ENCODE measurements at places on chromosomes 1 and 21.

- DNase-seq: peak; percentile 99
These were observed 1.0 kb upstream of the S100A2 start for GRCh38 chr1:153566414-153567371.

- no peak for DNase-seq
These were observed 49.5 kb upstream of the ERRFI1 start for GRCh38 chr1:8075511-8076051.

GRCh38 chr1:78369546-78369945, 121.2 kb upstream of the PTGFR start:
- DNase-seq: no peak

DNA sequence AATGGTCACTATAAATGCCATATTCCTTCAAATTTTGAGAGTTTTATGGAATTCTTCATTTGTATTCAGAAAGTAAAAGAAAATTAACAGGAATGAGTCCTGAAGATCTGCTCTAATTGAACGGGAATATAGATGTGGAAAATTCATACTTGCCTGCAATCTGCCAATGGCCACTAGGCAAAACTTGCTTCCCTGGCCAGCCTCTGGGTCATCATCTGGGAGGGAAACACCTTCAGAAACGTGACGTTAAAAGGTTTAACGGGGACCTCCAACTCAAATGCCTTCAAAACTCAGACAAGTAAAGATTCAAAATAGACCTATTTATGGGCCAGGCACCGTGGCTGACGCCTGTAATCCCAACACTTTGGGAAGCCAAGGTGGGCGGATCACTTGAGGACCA, 21.7 kb upstream of the CTSK start:
- DNase-seq: no peak

DNA sequence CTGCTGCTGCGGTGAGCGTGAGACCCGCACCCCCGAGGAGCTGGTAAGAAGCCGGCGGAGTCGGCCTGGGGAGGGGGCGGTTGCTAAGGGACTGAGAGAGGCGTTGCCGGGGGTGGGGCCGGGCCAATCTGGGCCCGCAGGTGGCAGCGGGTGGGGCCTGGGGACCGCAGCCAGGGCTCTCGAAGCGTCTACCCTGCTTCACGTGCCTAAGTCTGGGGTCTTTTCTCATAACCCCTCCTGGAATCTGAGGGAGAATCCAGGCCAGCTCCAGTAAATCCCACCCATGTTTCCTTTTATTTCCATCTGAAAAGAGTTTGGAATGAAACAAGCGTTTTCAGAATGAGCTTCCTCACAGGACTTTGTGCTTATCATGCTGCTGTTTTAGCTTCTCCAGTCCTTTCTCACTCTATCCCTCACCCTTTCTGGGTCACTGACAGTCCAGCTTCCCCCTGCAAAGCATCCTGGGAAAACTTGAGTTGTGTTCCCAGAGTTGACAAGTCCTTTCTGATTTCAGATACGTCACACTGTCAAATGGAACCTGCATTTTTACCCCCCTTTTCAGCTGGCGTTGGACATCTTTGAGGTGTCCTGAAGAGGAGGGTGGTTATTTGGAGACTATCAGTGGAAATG, 431 bp downstream of the CLCN6 start:
- peak; percentile 20 for DNase-seq

DNA sequence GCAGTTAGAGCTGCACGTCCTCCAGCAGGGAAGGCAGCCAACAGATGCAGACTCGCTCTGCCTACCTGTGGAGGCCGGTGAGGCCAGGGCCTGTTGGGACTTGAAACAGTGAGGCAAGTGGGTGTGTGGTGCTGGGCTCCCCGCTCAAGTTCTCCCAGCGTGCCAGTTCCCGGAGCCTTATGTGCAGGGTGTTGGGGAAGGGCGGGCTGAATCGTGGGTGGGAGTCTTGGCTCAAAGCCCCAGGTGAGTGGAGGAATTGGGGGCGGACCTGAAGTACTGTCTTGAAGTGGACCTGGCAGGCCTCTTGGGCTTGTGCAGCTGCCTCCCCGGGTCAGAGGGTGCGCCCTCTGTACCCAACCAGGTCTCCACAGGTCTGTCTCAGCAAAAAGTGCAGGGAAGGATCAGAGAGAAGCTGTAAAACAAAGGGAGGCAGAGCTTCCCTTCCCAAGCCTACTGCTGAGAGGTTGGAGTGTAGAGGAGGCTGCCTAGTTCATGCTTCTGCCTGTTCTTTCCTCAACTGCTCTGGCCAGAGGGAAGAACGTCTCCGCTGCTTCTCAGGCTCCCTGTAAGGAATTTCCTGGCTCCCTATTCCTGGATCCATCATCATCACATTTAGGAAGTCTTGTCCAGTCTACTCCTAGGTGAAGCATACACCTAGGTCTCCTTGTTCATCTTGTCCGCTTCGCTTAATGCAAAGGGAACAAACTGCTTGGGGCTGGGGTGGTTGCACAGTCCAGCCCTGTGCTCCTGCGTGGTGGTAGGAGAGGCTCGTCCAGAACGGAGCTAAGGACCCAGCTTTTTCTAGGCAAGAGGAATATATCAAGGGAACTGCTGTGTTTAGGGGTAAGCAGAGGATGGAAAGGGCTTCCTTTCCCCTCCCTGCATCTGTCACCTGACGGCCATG, 14.9 kb downstream of the UTP11 start:
- DNase-seq: peak; percentile 94

DNA sequence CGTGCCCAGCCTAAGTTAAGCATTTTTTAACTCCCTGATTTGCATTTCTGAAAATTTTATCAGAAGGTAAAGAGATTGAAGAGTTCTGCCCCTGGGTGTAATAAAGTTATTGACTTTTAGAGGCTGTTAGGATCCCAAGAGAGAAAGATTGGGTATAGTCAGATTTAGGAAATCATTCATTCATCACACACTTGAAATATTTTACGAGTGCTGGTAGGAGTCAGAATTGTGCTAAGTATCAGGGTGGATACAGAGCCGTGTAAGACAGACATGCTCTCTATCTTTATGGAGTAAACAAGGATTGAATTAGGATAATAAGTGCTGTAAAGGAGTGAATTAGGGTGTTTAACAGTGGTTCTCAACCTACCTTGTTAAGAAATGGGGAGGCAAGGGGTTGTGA, 3.0 kb downstream of the SZT2 start:
- no peak for DNase-seq

GRCh38 chr1:231138236-231138635, 23.6 kb upstream of the TRIM67 start:
- no peak for DNase-seq

- DNase-seq: no peak
These were observed 29.3 kb downstream of the RAB4A start for GRCh38 chr1:229300099-229300757.

GRCh38 chr1:229248821-229249817, 21.8 kb upstream of the RAB4A start:
- no peak for DNase-seq

- no peak for DNase-seq
These were observed 150.3 kb upstream of the SPAG17 start for GRCh38 chr1:118335331-118335732.

DNA sequence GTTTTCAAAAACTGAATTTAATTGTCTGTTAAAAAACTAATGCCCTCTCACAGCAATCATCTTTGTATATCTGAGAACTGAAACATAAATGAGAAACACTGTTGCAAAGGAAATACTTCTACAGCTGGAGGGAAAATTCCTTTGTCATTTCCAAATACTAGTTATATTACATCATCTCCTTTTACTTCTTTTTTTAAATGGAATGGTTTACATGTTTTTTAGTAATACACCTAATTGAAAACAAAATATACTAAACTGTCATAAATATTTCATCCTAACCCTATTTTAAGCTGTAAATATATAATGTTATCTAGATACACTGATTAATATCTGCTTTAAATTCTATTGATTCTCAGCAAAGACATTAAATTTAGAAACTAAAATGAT, 19.1 kb downstream of the CDC42BPA start:
- no peak for DNase-seq

DNA sequence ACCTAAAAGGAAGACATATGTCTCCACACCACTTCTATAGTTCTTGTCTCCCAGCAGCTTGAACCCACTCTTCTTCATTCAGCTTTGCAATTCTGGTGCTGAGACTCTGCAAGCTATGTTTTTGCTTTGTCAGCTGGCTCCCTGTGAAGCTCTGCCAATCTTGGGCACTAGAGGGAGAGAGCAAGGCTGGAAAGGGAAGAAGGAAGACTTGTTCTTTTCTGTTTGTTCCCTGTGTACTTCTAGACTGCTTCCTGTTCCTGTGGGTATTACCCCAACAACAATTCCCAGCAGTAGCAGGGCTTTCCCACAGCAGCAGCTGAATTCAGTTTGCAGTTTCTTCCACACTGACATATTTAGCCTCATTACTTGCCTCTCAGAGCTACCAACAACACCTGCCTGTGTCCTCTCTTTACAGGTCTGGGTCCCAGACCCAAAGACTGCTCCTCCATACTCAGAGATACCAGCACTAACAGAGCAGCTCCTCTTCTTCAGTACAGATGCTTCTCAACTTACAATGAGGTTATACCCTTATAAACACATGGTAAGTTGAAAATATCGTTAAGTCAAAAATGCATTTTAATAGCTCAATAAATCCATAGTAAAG, 275.2 kb upstream of the NEGR1 start:
- no peak for DNase-seq

DNA sequence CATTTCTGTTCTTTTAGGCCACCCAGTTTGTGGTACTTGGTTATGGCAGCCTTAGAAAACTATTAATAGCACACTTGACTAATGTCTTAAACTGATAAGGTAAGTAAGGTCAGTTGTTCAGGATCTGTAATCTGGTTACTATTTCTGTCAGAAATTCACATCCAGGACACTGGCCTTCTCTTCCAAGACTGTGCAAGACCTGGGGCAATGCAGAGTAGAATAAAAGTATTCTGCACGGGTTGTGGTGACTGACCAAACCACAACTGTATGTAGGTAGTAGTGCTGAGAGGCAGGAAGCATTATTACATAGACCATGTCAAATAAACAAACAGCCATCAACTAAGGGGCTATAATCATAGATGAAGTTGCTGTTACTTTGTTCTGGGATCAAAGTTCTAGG, 46.7 kb downstream of the WARS2 start:
- no peak for DNase-seq

DNA sequence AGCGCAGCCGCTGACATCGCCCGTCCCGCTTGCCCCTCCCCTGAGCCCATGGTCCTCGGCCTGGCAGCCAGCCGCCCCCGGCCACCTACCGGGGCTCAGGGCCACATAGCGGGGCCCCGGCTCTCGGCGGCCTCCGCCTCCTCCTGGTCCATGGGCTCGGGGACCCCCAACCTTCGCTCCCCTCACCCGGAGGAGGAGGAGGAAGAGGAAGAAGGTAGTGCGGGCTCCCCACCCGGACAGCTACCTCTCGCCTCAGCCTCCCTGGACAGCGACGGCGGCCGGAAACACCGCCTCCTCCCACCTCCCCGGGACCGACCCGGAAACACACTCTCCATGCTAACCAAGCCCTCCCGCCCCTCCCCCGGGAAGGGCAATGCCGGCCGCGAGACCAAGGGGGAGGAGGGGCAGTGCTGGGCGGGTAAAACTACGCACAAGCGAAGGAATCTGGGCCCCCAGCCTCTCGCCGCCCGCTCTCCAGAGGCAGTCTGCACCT, at the start of gene KIAA0319L:
TSS of gene KIAA0319L (minus strand) at position 286 of the 493 bp plus-strand sequence. CDS start 2,912 bp downstream, outside the sequence.
- peak; percentile 87 for DNase-seq

DNA sequence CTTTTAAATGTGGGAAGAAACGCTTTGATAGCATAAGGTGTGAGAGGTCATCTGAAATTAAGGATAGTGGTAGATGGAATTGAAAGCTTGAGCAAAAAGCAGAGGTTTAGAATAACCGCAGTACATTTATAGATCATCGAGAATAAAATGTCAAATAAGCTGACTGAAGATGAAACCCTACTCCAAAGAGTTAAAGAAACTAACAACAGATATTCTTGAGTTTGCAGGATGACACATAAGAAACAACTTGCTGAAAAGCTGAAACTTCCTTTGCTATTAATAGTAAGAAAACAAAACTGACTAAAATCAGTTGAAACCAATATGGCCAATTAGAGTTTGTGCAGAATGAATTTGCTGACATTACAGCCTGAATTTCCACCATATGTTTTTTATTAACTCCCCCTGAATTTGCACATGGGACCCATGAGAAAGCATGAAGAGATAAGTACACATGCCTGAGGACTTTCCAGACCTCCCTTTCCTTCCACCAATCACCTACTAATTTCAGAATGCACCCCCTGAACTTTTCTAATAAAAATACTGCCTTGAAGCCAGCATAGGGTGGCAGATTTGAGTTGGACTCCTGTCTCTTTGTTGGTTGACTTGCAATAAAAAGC, 1.7 kb upstream of the C1orf185 start:
- DNase-seq: no peak

GRCh38 chr1:202162418-202163280, 2.2 kb upstream of the PTPN7 start:
- DNase-seq: no peak

DNA sequence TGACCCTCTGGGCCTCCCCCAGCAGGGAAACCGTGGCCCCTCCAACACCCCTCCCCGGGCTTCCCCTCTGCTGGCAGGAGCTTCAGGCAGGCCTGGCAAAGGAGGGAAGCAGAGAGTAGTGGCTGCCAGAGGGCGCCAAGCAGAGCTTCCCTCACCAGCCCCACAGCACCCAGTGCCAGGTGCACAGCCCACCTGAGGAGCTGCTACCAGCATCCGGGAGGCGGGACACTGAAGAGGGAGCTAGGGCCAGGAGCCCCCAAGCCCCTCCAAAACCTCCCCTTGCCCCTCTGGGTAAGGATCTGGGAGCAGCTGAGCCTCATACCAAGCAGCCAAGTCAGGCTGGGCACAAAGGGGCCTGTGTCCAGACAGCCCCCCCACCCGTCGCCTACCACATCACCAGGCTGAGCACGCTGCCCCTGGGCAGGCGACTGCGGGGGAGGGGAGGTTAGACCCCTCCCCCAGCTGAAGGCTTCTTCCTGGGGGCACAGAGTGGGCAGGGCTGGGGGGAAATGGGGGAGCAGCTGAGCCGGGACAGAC, 19.6 kb downstream of the CCDC24 start:
- DNase-seq: no peak
